Lower lobe of right lung (tissue), 2 donors: ENCODE measurements at places on chromosomes 11 and 22. TPM values are rescaled to one million over a fixed set of nuclear protein-coding genes. Genes with fewer than 3 reads are reported as not detected.

SYT9 gene
- 0.18 TPM for total RNA-seq

- no peak for DNase-seq
Observed at GRCh38 chr11:21289686-21290085, 620.3 kb downstream of the NELL1 start.

DNA sequence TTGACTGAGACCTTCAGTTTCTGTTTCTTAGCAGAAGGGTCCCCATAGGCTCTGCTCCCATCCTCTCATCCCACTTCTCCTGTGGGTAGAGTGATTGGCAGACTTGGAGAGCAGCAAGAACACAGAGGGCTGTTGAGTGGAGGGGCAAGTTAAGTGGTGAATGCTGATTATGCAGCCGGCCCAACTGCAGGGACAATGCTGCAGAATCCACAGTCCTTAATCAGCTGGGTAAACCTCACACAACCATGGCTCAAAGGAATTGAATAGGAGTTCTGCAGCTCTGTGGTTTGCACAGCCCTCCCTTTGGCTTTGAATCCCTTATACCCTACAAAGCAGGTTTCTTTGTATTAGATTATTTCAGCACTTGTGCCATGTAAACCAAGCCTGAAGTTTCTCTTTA lies 161.1 kb downstream of the NAV2 start:
- no peak for DNase-seq

CCDC89 gene
- 1.6 TPM for total RNA-seq

C11orf42 gene
- not detected for total RNA-seq

GRCh38 chr11:67248653-67249052 lies 17.6 kb upstream of the GRK2 start:
- peak; percentile 78 for DNase-seq

- no peak for DNase-seq
Observed at GRCh38 chr11:3046190-3046589, 11.0 kb downstream of the CARS1 start.

DNA sequence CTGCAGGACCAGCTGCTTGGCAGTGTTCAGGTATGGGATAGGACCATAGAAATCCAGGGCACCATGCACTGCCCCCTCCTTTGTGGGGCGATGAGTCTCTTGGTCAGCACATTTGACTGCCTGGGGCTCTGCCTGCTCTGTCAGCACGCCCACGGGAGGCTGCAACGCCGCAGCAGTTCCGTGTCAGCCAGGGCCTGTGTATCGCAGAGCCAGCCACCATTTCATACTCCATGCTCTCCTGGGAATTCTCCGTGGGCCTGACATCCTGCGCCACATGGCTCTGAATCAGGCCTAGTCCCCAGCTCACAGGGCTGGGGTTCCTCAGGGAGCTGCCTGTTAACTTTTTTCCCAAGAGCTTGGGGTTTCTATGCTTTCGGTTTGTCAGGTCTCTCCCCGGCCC lies 16.9 kb upstream of the RELT start:
- DNase-seq, result no peak

GRAMD1B gene
- total RNA-seq, result 9.9 TPM

DNA sequence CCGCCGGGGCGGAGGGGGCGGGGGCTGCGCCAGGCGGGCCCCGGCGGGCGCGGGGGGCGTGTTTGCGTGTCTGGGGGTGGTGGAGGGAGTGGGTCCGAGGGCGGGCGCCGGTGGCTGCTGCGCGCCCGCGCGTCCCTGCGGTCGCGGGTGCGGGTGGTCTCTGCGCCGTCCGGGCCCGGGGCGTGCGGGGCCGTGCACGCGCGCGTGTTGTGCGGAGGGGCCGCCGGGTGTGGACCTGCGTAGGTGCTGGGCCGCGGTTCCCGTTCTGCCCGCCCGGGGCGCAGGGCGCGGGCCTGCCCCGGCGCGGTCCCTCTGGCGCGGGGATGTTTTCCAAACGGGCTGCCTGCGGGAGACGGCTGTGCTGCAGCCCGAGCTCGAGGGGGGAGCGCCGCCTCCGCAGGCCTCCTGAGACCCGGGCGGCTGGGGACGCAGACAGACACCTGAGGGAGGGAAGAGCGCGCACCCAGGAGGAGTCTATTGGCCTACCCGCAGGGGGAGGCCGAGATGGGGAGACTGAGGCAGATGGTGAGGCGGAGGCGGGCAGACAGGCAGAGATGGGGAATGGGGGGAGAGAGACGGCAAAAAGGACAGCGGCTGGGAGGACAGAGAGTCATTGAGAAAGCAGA lies 442 bp downstream of the PELI3 start:
- peak; percentile 71 for DNase-seq

- no peak for DNase-seq
Observed at GRCh38 chr11:59918480-59918879, 19.8 kb upstream of the OOSP1 start.

WT1 gene
- total RNA-seq, result 1.2 TPM

DNA sequence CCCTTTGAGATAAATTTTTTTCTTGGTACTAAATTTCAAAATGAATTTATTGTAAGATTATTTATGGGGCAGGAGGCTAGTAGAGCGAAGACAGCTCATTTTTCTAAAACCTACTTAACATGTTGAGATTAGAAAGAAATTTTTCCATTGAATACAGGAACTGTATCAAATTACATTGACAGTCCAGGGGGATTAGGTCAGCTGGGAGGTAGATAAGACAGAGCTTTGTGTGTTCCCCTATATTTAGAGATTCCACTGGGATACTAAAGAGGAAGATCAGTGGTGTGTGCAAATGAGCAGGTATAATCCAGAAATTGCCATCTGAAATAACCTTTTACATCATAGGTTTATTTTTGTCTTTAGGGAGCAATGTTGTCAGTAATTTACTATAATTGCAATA lies 32.1 kb downstream of the ENDOD1 start:
- DNase-seq, result no peak
